Left ventricle myocardium superior (tissue), 1 donor: ENCODE measurements at places on chromosomes 7 and 10. TPM values are rescaled to one million over a fixed set of nuclear protein-coding genes. Genes with fewer than 3 reads are reported as not detected.

DNA sequence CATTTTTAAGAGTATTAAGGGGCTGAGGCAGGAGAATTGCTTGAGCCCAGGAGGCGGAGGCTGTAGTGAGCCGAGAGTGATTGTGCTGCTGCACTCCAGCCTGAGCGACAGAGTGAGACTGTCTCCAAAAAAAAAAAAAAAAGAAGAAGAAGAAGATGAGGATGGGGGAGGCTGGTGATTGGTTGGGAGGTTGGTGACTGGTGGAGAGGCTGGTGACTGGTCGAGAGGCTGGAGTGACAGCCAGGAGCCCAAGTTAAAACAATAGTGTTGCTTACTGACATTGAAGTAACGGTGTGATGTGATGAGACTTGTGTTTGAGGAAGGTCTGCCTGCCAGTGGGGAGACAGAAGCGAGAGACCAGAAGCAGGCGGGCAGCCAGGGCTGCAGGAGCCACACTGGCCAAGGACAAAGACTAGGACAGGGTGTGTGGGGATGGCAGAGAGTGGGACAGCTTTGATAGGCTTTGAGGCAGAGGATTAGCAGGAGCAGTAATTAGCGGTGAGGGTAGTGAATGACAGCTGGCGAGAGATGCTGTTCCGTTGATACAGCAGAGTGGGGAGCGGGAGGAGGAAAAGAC, 4.9 kb downstream of the SRRT start:
- DNase-seq = no peak

DNA sequence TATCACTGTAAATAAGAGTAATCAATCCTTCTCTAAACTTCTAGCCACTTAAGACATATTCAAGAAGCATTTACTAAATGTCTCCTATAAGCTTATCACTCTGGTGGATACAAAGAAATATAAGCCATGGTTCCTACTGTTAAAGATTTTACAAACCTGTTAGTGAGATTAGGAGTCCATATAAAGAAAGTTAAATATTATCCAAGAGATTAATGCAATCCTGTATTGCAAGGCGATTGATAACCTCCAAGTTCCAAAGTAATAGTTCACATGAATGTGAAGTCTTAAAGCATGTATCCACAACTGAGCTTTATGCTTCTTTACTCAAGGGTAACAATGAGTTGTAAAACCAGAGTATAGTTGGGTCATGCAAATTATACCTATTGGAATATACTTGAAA, 12.6 kb upstream of the BET1 start:
- DNase-seq = no peak

GRCh38 chr7:131878777-131879176, 322.3 kb upstream of the PODXL start:
- no peak for DNase-seq

- no peak for DNase-seq
Measured at GRCh38 chr7:106345421-106346166, 60.8 kb upstream of the NAMPT start.

HDAC9 gene
- total RNA-seq = 30.7 TPM

- DNase-seq = no peak
Measured at GRCh38 chr10:130423455-130424305, 287.5 kb downstream of the GLRX3 start.

DEPP1 gene
- 32.2 TPM for total RNA-seq

- no peak for DNase-seq
Measured at GRCh38 chr10:70838270-70838805, 22.6 kb downstream of the SGPL1 start.
